Astrocyte of the spinal cord (primary cell): ENCODE measurements at places on chromosomes 4 and X.
A peak's percentile ranks its signal among the peaks of the same experiment; 100 is the strongest.

DNA sequence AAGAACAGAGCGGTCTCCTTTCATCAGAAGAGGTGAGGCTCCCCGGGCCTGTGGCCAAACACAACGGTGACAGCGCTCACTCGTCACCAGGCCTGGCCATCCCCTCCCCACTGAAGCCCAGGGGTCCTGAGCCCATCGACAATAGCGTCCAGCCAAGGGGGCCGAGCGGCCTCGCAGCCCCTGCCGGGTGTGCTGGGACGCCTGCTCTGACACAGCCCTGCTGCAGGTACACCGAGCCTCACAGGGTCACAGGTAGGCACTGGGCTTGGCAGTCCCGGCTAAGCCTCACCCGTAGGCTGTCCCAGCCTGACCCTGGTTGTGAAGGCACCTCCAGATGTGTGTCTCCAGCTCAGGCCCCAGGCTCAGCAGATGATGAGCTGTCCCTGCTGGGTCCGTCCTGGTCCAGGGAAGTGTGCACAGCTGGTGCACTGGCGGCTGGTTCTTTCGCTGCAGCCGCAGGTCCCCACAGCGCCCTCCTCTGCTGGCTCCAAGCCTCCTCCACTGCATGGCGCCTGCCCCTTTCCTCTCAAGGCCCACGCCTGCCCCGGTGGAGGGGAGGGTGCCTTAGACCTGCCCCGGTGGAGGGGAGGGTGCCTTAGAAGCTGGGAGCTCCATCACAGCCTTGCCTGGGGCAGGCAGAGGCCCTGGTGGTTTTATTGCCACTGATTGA, 21.5 kb downstream of the UVSSA start:
- no peak for DNase-seq

DNA sequence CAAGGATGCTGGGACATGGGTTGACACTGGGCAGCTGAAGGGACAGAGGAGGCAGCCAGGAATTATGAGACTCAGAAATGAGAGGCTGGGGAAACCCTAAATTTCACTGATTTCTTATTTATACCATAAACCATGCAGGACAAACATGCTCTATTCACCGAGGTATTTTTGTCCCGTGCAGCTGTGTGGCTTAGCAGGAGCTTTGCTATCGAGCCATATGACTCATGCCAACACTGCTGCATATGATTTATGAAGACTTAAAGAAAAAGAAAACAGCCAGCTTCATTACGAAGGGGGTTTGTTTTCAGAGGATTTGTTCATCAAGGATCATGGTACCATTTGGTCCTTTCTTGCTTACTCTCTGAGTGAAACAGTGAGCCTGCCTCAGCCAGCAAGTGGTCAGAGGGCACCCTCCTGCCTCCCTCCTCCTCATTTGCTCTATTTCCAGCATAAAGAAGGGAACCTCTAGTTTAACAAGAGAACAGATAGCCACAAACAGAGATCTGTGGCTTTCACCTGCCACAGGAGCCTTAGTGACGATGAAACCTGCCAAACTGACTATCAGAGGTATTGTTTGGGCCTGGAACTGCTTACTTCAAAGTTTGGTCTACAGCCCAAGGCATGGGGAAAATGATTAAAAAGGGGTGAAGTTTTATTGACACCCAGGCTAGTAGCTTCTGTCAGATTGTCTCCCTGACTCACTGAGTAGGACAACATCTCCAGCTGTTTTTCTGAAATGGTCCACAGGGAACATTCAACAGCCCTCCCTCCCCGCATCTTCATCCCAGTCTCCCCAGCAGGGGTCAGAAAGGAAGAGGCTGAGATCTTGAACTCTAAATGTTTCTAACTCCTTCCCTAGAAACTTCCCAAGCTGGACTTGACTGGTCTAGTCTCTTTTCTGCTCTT, 80.1 kb upstream of the MAML3 start:
- peak; percentile 82 for DNase-seq

DNA sequence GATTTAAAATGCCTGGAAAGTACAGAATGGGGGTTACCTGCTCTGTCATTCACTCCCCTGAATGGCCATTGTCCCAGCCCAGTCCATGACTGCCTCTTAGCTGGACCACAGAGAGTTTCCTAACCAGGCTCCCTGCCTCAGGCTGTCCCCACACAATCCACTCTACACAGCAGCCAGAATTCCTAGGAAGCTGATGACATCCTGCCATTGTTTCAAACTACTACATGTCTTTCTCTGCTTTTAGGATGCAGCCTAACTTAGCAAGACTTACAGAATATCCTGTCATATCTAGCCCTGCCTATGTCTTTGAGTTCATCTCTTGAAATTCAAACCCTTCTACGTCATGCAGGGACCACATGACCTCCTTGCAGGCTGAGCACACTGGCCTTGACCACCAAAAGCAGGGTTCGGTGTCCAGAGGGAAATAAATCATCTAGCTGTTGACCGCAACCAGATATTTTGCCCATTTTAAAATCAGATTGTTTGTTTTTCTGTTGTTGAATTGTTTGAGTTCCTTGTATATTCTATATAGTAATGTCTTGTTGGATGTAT, 16.1 kb upstream of the CRMP1 start:
- no peak for DNase-seq

DNA sequence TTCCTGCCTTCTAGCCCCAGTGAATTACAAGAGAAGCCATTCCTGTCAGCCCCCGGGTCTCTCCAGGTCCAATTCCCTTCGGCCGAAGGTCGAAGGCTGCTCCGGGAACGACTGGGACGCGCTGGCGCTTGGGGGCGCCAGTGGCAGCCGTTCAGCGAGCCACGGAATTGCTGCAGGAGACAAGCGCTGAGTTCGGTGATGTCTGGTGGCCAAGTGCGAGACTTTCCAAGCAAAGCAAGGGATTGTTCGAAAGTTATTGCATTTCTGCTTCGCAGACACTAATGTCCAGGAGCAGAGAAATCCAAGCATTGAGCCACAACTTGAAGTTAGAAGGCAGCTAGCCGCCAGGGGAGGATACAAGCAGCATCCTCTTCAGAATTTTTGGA, 1.1 kb upstream of the DKK2 start:
- DNase-seq = peak; percentile 56

GRCh38 chr4:121062521-121062920, 9.8 kb downstream of the NDNF start:
- no peak for DNase-seq

DNA sequence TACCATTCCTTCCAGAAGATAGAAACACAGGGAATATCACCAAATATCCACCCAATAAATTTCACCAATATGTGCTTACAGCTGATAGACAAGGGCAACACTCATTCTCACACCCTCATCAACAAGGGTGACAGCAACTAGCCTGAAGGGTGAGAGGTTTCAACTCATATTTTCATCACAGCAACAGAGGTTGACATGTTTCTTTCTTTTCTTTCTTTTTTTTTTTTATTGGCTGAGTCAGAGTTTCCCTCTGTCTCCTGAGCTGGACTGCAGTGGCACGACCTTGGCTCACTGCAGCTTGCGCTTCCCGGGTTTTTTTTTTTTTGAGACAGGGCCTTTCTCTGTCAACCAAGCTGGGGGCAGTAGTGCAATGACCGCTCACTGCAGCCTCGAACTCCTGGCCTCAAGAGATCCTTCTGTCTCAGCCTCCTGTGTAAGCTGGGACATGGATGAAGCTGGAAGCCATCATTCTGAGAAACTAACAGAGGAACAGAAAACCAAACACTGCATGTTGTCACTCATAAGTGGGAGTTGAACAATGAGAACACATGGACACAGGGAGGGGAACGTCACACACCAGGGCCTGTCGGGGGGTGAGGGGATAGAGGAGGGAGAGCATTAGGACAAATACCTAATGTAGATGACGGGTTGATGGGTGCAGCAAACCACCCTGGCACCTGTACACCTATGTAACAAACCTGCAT, 27.5 kb upstream of the ASMTL start:
- DNase-seq = no peak

- no peak for DNase-seq
Measured at GRCh38 chrX:119763836-119764387, 5.5 kb downstream of the SOWAHD start.

DNA sequence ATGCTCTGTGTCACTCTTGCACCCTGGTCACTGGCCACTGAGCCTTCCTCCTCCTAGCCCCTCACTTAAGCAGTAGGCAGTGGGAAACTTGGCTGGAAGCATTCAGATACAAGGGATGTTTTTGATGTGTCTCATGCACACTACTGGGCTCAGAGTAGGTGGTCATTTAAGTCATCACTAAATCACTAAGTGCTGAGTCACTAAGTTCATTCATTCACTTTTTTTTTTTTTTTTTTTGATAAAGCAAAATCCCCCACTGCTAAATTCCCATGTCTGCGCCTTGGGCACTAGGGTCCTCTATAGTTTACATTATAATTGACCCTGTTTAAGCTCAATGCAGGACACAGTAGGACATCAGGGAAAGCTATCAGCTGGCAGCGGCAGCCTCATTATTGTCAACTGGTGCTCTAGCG, 182.4 kb upstream of the MBNL3 start:
- no peak for DNase-seq

DNA sequence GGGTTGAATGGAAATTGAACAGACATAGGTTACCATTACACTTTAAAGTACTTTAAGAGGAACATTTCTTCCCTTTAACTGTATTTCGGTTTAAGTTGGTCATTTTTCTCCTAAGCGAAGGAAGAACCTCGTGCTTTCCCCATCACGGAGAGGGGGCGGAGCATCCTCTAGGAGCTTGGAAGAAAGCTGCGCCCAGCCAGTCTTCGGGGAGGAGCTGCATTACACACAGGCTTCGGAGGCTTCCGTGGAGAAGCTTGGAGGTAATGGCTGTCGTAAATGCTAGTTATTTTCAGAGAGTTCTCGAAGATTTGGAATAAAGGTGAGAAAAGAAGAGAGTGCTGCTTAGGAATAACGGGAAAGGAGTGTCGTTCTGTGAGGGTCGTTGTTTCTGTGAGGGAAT, at the start of gene PWWP3B:
TSS of gene PWWP3B (plus strand) at position 199 of the 400 bp plus-strand sequence. CDS start 37,128 bp downstream, outside the sequence.
- peak; percentile 71 for DNase-seq

DNA sequence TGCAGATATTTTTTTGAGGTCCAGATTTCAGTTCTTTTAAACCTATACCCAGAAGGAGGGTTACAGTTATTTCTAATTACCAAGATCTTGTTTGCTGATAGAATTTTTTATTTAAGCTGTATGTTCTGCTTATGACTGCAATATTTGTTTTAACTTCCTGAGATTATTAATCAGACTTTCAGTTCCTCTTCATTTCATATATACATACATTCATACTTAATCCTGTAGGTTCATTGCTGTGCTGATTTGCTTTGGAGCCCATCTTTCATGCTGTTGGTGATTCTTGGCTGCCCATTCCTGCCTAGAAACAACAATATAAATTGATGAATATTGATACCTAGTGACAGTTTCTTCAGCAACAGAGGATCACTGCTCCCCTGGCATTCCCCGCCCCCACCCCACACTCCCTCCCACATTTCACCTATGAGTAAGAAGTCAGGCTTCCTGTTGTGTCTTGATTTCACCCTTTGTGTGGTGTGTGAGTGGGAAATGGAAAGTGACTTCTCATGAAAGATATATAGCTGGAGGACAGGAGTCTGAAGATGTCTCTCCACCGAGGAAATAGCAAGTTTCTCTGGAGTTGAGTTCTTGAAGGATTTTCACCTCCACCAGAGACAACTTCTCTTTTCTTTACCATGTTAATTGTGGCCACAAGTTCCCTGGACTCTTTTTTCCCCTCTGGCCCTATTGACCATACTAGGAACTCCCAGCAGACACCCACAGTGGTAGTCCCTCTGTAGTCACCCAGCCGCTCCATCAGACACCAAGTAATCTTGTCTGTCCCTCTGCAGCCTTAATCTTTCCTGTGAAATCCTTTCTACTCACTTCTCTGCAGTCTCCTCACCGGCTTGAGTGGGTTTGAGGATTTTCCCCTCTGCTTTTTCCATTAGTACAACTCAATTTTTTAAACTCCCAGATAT, 118.4 kb downstream of the ASB9 start:
- no peak for DNase-seq

DNA sequence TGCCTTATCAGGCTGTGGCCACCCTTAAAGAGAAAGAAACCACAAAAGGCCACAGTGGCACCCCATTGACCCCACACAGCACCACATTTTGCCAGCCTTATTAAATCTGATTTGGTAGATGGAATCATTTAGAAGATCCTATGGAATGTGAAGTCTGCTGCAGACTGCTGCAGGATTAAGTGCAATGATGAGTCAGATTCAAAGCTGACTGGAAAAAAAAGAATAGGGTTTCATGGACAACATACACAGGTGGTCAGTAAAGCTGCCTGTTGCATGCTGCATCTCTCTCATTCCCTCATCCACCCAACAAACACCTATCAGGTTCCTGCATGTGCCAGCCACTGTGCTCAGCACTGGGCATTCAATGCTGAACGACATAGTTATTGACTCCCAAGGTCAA, 56.6 kb downstream of the CHST7 start:
- DNase-seq = no peak

DNA sequence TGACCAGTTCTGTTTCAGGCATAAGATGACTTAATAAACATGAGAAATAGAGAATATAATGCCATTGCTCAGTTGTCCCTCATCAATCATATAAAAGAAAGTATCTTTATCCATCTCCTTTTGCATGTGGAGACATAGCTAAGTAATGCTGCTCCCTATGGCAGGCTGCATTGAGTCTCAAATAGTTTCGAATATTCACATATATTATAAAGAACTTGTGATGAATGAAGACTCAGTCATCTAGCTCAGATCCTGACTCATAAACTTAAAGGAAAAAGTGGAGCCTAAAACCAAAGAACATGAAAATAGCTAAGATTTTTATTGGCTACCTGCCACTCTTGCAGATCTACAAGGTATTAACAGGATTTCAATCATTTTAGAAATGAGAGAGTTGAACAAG, 11.7 kb upstream of the TLL1 start:
- no peak for DNase-seq

DNA sequence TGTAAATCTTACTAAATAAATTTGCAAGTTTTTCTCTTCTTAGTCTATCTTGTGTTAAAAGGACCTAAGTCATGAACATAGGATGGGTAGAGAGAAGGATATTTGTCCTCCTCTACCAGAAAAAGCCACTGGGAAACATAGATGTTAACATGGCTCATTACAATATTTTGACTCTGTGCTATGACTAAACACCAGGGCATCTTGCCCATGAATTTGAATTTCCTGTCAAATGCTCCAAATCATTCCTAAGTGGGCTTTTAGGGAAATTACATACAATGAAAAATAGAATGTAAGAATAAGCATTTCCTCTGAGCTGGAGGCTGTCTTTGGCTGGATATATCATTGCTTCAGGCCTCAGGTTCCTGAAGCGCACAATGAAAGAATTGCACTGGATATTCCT, 39.1 kb downstream of the ANOS1 start:
- peak; percentile 12 for DNase-seq
